H1 (cell line): ENCODE measurements at places on chromosomes 12 and 14.
A peak's percentile ranks its signal among the peaks of the same experiment; 100 is the strongest.

DNA sequence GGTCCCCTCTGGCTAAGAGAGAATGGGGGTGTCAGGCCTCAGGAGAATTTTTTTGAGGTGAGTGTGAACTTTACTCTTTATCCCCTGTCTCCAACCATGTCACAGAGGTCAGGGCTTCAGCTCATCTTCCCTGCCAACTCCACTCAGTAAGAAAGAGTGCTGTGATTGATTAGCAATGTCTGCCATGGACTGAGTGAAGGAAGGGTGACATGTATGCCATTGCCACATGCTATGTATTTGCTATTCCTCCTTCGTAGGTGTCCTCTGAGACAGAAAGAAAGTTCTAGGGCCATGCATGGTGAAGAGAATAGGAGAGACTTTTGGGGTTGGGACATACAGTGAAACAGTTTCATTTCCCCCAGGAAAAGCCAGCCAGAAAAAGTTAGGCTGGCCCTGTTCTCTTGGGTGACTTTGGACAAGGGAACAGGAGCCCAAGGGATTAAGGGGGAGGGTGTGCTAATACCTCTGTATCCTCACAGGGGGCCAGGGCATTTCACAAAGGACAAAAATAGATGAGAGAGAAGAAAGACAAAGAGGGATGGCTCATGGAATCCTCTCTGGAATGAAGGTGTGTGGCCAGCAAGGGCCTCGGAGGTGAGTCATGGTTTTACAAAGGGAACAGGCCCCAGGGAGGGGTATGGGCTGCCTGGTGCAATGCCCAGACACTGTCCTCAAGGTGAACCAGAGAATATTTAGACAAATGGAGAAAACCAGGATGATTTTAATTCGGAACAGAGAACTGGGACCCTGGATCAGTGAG is 13.9 kb upstream of the MYL2 start:
- DNase-seq: no peak

- DNase-seq: no peak
Observed at GRCh38 chr12:99493197-99493596, 154.4 kb upstream of the GARIN6 start.

- DNase-seq: no peak
Observed at GRCh38 chr14:81280136-81280791, 59.5 kb upstream of the GTF2A1 start.

DNA sequence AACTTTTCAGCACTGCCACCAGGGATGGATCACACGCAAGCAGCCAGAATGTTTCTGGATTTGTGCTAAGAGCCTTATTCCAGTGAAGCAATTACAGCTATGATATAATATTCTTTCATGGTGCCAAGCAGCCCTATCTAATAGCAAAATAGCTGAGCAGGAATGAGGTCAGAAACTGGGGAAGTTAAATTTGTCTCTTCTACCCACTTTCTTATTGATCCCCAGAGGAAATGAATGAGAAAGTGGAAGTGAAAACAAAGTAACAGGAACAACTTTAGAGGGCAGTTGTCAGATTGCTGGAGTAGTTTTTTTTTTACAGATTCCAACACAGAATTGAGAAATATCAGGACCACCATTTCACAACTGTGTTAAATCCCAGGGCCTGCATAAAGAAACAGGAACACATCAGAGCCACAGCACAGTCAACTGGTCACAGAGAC is 44.8 kb downstream of the GCH1 start:
- DNase-seq: no peak

GRCh38 chr12:51852404-51853137 is 4.1 kb upstream of the FIGNL2 start:
- no peak for DNase-seq

GRCh38 chr12:70691018-70691672 is 53.9 kb upstream of the PTPRB start:
- DNase-seq: no peak

- no peak for DNase-seq
Observed at GRCh38 chr12:128794661-128795529, 28.9 kb downstream of the SLC15A4 start.

DNA sequence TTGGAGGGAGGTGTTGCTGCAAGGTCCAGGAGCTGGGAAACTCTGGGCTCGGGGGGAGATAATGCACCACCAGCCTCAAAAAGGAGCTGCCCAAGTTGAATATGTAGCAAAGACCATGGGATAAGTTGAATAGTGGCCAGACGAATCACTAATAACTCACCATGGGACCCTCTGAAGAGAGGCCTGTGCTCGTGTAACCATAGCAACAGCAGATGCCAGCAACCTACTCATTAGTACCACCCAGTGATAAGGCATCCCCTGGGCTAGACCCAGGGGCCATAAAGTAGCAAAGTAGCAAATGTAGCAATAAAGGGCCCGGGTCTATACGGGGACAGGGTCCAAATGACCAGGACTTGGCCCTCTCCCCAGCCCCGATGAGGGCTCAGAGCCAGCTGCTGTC is 328.0 kb downstream of the DPF3 start:
- no peak for DNase-seq

- no peak for DNase-seq
Observed at GRCh38 chr12:22042976-22043669, 2.9 kb upstream of the CMAS start.

DNA sequence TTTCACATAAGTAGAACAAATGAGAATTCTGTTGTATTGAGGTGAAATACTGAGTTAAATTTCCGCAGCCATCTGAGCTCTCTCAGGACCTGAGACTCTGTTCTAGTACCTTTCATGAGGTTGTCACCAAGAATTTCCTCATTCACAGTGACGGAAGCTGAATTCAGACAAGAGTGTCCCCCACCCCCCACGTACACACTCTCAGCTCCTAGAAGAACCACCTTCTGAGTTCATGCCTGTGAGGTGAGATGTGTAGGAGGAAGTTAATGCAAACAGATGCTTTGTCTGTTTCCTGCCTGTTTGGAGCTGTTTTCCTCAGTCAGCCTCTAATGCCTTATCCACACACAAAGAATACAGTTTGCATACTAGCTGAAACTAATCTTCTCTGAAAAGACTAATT is 18.2 kb downstream of the BICDL1 start:
- no peak for DNase-seq

- no peak for DNase-seq
Observed at GRCh38 chr12:84791444-84791843, 121.2 kb downstream of the SLC6A15 start.

GRCh38 chr12:88227871-88228270 is 85.8 kb downstream of the TMTC3 start:
- no peak for DNase-seq

DNA sequence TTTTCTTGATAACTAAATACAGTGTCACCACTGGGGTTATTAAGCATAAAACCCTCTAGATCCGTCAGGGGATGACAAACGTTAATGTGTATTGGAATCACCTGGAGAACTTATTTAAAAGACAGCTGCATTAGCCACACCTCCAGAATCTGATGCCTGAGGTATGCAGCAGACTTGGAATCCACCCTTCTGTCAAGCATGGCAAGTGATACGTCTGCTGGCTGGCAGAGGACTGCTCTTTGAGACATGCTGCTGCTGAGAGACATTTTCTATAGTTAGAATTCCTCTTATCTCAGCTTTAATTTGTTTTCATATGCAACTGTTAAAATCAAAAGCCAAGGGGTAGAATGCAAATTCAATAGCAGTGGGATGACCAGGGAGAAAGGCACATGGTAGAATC is 496.3 kb downstream of the NELL2 start:
- DNase-seq: no peak

GRCh38 chr14:75138492-75138891 is 11.6 kb upstream of the NEK9 start:
- no peak for DNase-seq

- no peak for DNase-seq
Observed at GRCh38 chr14:84272290-84272721, 1257.6 kb upstream of the FLRT2 start.

- DNase-seq: no peak
Observed at GRCh38 chr12:52186118-52186840, 5.5 kb downstream of the KRT80 start.

DNA sequence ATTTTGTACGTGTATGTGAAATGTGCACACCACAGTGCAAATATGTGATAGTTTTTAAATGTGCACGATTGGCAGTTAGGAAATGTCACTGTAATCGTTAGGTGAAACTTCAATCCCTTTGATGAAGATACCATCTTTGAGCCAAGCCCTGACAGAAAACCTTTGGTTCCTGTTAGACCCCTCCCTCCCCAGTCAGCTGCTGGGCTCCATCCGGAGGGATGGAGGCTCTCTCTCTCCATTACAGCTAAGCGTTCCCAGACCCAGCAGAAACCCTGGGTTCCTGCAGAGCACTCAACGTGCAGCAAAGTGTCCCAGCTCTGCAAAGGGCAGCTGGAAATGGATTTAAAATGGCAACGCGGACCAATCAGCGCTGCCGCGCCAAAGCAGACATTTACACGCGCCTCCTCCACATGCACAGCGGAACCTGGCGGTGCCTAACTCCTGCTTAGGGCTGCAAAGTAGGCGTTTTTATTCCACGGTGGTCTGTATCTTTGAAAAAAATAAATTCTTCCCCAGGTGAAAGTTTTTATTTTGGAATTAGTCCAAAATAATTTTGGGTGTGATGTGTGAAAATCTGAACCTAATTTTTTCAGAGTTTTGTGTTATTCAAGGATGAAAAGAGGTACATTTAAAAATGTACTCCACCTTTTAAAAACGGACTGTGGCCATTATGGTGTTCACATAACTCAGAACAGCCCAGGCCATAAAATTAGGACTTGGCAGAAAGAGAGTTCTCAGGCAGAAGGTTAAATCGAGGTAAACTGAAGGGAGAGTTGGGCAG is 1.4 kb upstream of the HMGA2 start:
- peak; percentile 75 for DNase-seq

DNA sequence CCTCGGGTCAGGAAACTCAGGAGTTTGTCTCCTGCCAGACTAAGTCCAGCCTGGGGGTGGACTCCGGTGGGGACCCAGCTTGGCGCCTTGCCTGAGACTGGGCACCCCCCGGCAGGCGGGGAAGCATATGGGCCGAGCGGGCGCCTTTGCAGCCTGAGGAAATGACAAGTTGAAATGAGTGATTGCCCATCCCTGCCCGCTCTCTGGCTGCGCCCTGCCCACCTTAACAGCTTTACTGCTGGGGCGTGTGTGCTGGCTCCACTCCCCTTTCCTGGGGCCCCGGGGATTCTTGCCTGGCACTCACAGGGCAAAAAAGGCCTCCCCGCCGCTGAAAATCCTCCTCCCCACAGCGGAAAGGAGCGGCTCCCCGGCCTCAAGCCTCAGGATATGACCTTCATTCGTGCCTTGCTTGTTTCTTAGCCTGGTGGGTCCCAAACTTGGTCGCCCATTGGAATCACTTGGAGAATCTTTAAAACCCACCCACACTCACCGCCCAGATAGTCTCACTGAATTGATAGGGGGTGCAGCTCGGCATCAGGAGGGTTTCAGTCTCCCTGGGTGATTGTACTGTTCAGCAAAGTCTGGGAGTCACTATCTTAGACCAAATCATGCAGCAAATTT is 1.5 kb downstream of the RFLNA start:
- DNase-seq: no peak

- DNase-seq: no peak
Observed at GRCh38 chr12:115944837-115945490, 332.5 kb downstream of the MED13L start.

- DNase-seq: no peak
Observed at GRCh38 chr12:92363295-92364146, 217.9 kb upstream of the BTG1 start.

DNA sequence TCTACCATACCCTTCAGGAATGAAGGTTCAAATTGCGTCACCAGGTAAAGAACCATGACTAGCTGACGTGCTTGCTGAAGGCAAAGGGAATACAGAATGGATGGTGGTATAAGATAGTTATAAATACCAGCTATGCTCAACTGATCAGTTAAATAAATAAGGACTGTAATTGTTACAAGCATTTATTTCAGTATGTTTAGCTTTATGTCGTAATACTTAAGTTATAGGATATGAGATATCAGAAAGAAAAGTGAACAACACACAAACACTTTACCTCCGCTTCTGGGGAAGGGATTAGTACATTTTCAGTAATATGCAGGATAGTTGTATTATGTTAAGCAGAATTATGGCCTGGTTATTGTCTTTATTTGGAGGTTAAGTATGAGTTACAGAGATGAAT is 416.1 kb downstream of the BTG1 start:
- DNase-seq: no peak

GRCh38 chr12:50296554-50296953 is 13.2 kb upstream of the LIMA1 start:
- DNase-seq: no peak

- no peak for DNase-seq
Observed at GRCh38 chr14:33642080-33642479, 308.8 kb downstream of the EGLN3 start.

DNA sequence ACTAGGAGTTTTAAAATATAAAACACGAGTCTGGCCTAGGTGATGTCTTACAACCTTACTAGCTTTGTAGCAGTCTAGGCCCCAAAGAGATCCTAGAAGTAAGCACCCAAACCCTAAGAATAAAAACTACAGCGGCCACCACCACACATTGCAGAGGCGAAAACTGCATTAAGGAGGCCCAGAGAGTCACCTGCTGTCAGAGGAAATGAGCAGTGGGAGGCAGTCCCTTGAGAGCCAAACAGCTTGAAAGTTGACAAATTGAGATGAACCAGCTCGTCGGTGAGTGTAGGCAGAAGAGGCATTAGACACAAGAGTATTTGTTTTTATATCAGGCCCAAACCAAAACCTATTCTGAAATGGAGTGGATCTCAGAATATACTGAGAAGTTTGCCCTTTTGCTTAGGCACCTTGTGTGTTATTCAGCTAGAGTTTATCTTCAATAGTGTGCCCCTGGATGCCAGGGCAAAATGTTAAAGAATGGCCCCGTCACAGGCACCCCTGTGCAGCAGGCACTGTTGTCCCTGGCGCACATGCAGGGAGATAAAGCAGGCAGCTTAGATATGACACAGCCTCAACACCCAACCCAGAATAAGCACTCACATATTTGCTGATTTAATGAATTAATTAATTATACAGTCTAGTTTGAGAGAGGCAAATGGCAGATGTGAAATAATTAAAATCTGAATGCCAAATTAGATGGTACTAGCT is 56.7 kb downstream of the TTC7B start:
- DNase-seq: peak; percentile 36

DNA sequence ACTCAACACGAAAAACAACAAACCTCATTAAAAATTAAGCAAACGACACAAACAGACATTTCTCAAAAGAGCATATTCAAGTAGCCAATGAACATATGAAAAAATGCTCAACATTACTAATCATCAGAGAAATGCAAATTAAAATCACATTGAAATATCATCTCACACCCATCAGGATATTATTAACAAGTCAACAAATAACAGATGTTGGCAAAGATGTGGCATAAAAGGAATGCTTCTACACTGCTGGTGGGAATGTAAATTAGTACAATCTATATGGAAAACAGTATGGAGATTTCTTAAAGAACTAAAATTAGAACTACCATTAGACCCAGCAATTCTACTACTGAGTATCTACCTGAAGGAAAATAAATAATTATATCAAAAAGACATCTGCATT is 182.2 kb downstream of the KITLG start:
- no peak for DNase-seq
